ENCODE measurements at places on chromosomes 16 and 17.

DNA sequence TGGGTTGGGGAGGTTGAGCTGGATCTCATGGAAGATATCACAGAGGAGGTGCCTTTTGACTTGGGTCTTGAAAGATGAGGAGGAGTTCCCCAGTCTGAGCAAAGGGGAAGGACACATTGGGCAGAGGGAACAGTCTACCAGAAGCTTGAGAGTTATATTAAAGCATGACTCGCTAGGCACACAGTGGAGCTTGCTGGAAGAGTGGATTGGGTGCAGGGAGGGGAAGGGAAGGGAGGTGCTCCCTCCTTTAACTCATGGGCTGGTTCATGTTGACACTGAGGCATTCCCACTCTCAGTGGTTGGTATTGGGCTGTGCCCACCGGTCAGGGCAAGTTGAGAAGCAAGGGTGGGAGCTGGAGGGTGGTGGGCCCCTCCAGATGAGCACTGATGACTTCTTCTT, 5.9 kb downstream of the TMEM98 start:
- DNase-seq = no peak

DNA sequence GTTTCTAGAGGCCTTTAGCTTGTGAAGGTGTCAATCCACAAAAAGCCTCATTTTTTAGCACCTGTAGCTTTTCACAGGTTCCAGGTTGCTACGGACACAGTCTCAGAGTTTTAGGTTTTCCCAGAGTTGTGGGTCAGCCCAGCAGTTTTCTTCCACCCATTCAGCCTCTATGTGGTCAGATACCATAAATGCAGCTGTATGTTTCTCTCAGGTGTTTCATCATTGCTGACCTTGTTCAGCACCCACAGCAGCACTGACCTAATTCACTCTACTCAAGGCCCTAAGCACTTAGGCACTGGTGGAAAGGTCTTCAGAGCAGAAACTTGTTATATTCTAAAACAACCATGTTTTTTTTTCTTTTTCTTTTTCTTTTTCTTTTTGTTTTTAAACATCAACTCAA, 15.0 kb upstream of the SPACA3 start:
- DNase-seq = no peak

DNA sequence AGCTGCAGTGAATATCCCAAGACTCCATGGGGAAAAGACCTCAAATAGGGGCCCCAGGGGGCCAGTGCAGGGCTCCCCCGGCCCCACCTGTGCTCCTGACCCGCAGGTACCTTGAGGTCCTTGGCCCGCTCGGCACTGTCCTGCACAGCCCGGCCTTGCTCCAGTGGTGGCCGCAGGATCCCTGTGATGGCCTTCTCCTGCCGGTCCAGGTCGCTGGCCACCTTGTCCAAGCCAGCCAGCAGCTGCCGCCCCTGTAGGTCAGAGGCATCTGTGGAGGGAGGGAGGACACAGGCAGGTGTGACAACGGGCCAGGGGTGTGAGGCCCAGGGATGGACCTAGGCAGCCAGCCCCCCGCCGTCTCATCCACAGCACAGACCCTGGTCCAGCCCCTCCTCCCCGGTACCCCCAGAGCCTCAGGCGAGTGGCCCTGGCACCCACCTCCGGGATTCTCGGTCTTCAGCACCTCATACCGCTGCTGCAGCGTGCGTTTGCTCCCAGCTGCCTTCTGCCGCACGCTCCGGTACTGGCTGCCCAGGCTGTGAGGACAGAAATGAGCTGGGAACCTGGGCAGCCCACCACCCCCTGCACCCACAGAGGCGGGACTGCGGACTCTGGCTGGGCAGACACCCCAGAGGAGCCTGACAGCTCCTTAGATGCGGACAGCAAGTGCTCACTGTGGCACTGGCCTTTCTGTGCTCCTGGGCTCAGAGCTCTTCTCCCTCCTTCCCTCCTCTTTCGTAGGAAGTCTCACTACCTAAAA, 43.7 kb downstream of the PPL start:
- no peak for DNase-seq

DNA sequence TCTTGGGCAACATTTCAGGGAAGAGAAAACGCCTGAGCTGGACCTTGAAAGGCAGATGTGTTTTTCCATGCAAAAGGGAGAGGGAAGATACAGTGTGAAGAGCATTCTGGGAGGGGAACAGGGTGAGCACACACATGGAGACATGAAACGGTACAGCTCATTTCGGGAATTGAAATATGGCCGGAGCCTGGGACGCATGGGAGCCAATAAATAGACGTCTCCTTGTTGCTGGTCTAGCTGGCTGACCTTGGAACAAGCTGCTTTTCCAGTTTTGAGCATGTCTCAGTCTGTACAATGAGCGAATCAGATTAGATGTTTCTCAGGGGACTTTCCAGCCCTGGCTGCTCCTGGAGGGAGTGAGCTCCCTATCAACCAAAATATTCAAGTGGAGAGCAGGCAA, 63.6 kb downstream of the ASIC2 start:
- no peak for DNase-seq

- DNase-seq = no peak
These were observed 57.4 kb upstream of the MRTFB start for GRCh38 chr16:14013571-14014283.

DNA sequence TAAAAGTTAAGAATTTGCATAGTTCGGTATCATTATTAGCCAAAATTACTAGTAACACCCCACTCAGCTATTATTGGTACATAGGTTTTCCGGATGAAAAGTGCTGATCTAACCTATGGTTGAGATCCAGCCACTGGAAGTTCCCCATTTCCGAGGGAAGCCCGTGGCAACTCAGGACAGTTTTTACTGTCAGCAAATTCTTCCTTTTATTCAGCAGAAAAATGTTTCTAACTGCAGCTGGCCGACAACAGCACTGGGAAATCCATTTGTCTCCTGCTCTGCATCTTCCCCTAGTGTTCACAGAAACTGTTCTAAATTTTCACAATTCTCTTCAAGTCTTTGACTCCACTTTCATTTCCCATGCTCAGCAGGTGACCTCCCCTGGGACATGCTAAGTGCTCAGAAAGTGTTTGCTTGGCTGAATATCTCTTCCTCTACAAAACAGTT, 15.5 kb upstream of the MMD start:
- no peak for DNase-seq

DNA sequence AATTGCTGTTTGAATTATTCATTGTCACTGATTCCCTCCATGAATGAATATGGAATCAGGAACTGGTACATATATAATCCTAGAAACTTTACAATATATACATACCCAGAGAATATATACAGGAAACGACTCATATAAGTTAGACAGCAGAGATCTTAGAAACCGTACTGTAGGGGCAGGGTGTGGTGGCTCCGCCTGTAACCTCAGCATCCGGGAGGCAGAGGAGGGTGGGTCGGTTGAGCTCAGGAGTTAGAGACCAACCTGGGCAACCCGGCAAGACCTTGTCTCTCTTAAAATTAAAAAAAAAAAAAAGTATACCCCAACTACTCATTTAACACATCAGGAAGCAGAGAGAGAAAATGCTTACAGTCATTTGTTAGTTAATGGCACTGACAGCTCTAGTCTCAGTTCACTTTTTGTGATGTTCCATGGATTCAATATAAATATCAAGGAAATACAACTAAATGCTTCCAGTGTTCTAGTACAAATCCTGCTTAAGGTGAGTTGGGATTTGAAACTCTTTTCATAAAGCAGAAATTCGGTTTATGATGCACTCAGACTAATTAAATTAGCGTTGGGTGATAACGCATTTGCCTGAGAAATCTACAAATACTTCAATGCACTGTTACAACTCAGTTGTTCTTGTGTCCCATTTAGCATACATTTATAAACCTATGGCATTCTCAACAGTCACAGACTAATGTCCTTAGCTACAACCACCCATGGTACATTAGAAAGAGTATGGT, 5.6 kb downstream of the GLG1 start:
- DNase-seq = no peak

DNA sequence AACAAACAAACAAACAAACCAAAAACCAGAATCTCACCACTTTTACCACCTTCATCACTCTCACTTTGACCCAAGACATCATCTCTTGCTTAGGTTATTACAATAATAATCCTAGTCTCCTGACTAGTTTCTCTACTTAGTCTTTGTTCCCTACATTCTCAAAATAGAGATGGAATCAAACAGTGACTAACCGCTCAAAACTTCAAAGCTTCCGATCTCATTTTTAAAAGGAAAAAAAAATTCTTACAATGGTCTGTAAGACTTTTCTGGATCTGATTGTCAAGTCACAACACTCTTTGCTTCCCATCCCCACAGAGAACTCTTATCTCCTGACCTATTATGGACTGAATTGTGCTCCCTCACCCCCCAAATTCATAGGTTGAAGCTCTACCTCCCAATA, 60.9 kb downstream of the SPAG9 start:
- no peak for DNase-seq

GRCh38 chr17:72357764-72358365, 237.0 kb downstream of the SOX9 start:
- no peak for DNase-seq

DNA sequence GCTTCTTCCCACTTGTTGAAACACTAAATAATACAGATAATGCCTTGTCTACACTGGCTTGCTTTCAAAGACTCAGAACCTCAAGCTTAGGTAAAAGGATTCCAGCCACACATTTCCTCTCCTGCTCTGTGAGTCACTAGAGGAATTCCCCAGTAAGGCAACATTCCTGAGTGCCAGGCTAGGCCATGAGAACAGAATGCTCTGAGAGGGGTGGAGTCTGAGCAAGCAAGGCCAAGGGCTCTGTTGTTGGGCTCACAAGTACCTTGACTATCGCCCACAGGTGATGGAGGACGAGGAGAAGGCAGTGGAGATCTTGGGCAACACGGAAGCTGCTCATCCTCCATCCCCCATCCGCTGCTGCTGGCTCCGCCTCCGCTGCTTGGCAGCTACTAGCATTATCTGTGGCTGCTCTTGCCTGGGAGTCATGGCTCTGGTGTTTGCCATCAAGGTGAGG, 6.7 kb upstream of the PHKG2 start:
- DNase-seq = no peak

GRCh38 chr17:16158714-16159113, 56.6 kb downstream of the NCOR1 start:
- no peak for DNase-seq

DNA sequence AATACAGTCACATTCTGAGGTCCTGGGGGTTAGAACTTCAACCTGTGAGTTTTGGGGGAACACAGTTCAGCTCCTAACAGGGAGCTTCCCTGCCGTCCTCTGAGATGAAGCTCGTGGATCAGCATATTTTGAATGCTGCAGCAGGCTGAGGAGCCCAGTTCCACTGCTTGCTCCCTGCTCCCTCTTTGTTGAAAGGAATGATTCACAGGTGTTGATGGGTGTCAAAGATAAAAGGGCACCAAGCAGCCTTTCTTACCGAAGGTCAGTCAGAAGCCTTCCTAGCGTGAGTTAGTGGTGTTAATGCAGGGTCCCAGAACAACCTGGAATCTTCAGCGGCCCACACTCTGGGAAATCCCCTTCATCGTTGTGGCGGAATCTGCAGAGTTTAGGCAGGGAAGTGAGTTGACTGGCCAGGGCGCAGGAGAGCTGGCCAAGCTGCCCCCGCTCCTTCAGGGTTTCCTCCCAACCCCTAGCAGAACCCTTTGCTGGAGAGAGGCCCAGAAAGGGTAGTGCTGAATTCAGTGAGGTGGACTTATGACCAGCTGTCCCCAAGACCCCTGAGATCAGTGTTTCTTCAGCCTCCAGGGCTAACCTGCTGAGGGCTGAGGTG, 114.8 kb downstream of the GNAO1 start:
- DNase-seq = no peak

DNA sequence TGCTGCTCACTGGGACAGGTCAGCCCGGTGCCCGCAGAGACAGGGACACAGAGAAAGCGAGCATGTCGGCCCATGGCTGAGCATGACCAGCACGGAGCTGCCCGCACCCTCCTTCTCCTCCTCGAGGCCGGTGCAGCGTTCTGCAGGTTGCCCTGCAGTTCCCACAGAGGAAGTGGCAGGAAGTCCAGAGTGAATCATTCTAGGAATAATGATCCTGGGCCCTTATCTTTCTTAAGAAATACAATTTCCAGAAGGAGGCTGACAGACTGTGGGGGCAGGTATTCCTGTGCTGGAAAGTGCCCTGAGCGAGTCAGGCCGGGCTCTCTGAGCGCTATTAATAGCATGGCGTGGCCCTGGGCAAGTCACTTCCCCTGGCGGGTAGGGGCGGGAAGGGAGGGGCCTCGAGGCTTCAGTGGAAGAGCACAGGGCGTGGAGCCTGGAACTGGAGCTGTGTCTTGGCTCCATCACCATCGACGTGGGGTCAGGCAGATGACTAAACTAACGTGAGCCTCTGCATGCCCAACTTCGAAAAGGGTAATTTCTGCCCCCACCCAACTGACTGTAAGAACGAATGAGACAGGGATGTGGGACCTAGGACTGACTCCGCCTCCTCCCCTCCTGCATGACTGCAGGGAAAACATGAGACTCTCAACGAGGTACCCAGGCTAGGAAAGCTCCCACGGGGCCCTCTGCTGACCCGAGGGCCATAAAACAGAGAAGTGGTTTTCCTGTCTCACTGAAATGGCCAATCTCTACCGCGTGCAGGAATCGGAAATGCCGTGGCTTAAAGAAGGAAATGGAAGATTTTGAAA, 9.8 kb downstream of the TMEM204 start:
- DNase-seq = peak; percentile 35

DNA sequence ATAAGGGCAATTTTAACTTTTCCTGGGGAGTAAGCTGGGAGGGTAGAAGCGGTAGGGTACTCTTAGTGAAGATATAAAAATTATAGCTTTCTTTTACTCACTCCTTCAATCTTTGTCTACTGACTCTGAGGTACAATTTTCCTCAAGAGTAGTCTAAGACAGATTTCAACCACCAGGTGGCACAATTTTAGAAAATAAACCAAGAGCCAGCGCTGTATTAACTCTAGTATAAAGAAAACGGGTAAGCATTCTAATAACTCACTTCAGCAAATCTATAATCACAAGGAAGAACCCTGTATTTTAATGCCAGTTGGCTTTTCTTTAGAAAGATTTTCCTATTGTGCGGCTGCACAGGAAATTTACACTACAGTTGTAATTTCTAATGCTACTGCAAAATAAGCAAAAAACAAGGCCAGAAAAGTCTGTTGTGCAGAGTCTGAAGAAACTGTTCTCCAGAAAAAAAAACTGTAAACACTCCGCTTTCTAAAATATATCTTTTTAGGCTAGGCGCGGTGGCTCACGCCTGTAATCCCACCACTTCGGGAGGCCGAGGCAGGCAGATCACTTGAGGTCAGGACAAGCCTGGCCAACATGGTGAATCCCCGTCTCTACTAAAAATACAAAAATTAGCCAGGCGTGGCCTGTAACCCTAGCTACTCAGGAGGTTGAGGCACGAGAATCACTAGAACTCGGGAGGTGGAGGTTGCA, 1.9 kb downstream of the CMC2 start:
- no peak for DNase-seq

GRCh38 chr17:80153004-80153403, 6.1 kb upstream of the EIF4A3 start:
- DNase-seq = no peak

GRCh38 chr17:67746704-67747571, 29.2 kb downstream of the NOL11 start:
- DNase-seq = no peak
